ENCODE measurements at places on chromosomes 2 and 18.

- DNase-seq = no peak
Measured at GRCh38 chr18:42028247-42028832, 73.3 kb downstream of the PIK3C3 start.

GRCh38 chr18:73283788-73284187 lies 416.0 kb upstream of the NETO1 start:
- no peak for DNase-seq

DNA sequence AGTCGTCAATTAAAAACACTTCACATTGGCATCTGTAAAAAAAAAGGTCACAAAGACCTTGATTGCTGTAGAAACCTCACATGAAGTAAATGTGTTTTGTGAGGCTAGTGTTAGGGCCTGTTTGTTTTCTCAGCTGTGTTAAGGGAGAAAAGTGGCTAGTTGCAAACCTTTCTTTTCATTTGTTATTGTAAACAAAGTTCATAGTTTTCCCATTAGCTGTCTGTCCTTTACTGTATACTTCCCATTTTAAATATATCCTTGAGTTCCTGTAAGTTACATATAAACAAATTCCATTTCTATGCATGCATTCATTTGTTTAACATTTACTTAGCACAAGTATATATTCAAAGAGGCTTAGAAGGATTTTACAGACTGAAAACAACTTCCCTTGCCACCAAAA lies 1250.2 kb downstream of the LRP1B start:
- DNase-seq = no peak

- DNase-seq = no peak
Measured at GRCh38 chr18:70559446-70559845, 270.6 kb downstream of the SOCS6 start.

DNA sequence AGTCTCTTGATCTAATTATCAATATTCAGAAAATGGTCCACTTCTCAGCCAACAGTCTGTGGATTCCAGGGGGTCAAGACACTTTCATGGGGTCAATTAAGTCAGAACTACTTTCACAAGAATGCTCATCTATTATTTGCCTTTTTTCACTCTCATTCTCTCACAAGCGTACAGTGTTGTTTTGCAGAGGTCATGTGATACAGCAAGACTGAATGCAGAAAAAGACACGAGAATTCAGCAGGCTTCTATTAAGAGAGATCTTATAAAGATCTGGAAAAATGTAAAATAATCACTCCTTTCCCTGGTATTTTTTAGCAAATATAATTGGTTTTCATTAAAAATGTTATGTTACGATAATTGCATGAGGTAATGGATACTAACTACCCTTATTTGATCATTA lies 8.7 kb downstream of the RPRD1A start:
- no peak for DNase-seq
